Occipital lobe (tissue), 3 donors: ENCODE measurements at places on chromosomes 4 and X.

DNA sequence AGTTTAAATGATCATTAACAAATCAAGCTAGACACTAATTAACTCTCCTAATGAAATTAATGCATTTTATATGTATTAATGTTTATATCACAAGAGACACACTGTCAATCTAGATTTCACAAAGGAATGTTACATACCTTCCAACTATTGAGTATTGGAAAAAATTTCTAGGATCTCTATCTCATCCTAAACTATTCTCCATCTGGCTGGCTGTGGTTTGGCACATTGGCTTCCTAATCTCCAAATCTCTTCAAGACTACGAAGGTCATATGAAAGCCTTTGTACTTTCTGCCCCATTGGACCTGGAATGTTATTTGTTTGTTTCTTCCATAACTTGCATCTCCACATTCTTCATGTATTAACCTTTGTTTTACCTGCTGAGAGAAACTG lies 1160.0 kb downstream of the ADGRL3 start:
- DNase-seq, result no peak

DNA sequence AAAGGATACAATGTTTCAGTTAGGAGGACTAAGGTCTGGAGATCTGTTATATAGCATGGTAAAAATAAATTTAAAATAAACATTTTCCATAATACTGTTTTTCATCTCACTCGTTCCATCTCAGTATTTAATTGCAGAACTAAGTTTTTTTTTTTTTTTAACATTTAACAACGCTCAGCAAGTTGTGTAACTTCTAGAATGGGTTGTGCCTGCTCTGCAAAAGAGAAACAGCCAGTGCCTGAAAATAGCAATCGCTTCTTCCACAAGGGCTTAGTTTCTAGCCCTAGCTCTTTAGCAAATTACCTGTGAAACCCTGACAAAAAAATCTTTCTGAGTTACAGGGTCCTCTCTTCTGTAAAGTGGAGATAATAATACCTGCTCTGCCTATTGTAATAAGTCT lies 41.9 kb downstream of the CNGA1 start:
- no peak for DNase-seq

DNA sequence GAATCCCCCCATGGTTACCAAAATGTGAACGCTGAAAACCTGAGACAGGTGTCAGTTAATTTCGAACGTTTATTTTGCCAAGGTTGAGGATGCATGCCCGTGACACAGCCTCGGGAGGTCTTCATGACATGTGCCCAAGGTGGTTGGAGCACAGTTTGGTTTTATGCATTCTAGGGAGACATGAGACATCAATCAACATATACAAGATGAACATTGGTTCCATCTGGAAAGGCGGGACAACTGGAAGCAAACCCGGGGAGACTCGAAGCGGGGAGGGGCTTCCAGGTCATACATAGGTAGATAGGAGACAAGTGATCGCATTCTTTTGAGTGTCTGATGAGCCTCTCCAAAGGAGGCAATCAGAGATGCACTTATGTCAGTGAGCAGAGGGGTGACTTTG lies 11.0 kb upstream of the SH3BP2 start:
- DNase-seq, result no peak

DNA sequence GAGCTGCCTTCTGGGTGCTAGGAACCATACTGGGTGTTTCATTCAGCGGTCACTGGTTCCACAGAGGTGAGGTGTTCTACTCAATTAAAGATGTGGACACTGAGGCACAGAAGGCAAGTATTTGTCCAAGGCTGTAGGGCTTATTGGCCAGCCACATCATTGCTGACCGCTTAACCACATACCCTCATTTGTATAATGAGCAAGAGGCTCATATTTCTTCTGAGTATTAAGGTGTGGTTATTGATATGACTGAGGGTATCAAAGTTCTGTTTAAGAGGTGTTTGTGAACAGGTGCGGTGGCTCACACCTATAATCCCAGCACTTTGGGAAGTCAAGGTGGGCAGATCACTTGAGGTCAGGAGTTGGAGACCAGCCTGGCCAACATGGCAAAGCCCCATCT lies 14.3 kb downstream of the RNF4 start:
- DNase-seq, result no peak

- no peak for DNase-seq
These were observed 427.7 kb upstream of the MAGEB2 start for GRCh38 chrX:29787656-29788055.

- DNase-seq, result no peak
These were observed 5.8 kb downstream of the ANOS1 start for GRCh38 chrX:8726031-8726652.

GRCh38 chr4:102064747-102065442 lies 274.4 kb downstream of the BANK1 start:
- DNase-seq, result no peak

GRCh38 chr4:158219623-158220022 lies 9.3 kb downstream of the TMEM144 start:
- no peak for DNase-seq

GRCh38 chr4:79947386-79947785 lies 125.6 kb downstream of the ANTXR2 start:
- no peak for DNase-seq

DNA sequence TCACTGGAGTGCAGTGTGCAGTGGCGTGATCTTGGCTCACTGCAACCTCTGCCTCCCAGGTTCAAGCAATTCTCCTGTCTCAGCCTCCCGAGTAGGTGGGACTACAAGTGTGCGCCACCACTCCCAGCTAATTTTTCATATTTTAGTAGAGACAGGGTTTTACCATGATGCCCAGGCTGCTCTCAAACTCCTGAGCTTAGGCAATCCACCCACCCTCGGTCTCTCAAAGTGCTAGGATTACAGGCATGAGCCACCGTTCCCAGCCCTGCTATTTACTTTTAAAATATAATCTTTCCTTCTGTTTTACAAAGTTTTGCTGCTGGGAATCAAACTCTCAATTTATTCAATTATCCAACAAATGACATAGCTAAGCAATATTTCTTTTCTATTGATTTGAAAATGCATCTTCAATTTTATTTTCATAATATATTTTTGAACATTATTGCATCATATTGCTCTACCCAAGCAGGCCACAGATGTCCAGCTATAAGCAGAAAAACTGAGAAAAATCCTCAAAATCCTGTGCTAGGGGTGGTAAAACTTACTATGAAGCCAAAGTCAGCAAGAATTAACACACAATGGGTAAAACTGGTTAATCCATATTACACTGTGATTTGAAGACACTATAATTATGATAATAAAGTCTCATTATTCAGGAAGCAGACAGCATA lies 5.2 kb downstream of the TIFA start:
- DNase-seq, result no peak

DNA sequence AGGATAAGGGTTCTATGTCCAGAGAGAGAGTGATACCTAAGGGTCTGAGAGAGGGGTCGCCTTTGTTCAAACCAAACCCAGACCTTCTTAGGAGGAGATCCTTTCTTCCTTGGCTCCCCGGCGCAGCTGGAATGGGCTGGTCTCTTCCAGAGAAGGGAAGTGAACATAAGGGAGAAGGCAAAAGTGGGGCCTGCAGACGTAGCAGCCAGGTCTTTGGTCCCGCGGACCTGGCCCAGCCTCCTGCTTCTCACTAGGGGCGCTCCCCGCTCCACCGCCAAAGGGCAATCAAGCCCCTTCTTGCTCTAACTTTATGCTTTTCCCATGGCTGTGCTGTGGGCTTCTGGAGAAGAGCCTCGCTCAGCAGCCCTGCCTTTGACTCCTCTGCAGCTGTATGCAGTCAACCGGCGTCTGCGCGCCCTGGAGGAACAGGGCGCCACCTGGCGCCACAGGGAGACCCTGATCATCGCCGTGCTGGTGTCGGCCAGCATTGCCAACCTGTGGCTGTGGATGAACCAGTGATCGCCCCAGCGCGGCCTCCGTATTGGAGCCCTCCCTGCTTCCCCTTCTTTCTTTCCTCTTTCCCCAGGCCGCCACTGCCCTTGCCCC lies 6.5 kb downstream of the FATE1 start:
- no peak for DNase-seq

GRCh38 chr4:22850630-22851029 lies 157.9 kb downstream of the GBA3 start:
- DNase-seq, result no peak

- no peak for DNase-seq
These were observed 213.3 kb downstream of the GLUD2 start for GRCh38 chrX:121260596-121261240.

GRCh38 chr4:41746025-41746439 lies 2.5 kb downstream of the PHOX2B start:
- no peak for DNase-seq

GRCh38 chr4:25862411-25863346 lies at the start of gene SEL1L3:
SEL1L3 (minus strand) TSS chr4:25862988; CDS start chr4:25862836, 152 bp downstream.
- DNase-seq, result no peak

DNA sequence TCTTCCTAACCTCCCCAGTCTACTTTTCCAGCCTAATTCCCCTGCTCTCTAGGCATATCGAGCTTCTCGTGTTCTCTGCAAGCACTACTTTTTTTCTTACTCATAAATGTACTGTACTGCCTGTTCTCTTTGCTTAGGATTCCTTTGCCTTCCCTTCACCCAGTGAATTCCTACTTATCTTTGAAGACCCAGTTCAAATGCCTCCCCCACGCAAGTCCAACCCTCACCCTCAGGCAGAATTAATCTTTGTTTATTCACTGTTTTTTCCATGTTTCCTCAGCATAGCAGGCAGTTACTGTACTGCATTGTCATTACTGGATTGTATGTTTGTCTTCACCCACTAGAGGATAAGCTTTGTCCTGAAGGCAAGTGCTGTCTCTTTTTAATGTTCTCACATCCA lies 287.7 kb downstream of the BMPR1B start:
- no peak for DNase-seq

GRCh38 chr4:156132196-156132595 lies 178.5 kb upstream of the CTSO start:
- DNase-seq, result no peak

GRCh38 chrX:53458082-53458481 lies 23.9 kb upstream of the HSD17B10 start:
- no peak for DNase-seq

- DNase-seq, result no peak
These were observed 97.2 kb downstream of the ANXA3 start for GRCh38 chr4:78648640-78649363.

DNA sequence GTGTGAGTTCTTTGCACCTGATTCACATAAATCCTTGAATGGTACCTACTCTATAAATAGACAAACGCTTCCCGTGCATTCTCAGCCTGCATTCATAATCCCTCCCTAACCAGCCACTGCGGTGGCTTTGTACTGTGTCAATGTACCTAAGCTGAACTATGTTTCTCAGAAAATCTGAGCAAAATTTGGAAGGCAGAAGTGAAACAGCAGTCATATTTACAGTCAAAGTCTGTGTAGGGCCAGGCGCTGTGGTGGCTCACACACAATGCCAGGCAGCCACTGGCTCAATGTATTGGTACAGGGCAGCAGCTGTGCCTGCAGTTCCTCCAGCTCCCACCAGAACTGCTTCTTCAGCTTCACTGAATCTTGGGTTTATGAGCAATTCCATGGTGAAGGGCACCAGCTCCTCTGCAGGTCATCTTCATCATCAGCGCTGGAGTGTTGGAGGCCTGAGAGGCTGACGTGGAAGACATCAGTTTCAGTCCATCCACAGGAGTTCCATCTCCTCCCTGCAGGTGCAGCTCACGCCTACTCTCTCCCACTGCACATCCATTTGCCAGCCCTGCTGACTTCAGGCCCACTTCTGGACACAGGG lies 32.3 kb upstream of the IRF2 start:
- no peak for DNase-seq

DNA sequence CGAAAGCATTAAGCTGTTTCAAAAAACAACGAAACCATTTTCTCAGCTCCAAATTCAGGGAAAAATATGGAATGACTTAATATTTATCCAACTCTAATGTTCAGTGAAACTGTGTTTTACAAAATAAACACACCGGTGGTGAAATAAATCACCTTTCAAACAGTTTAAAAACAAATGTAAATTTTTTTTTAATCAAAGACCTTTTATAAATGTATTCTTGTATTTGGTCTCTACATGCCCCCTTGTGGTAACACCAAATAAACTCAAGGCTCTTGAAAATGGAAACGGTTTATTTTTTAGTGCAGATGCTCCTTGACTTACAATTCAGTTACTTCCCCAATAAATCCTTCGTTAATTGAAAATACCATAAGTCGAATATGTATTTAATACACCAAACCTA lies 45.8 kb upstream of the ITM2A start:
- DNase-seq, result no peak

GRCh38 chrX:531611-531936 lies 99.0 kb upstream of the SHOX start:
- no peak for DNase-seq

GRCh38 chr4:33924811-33925210 lies 2319.5 kb downstream of the ARAP2 start:
- DNase-seq, result no peak

DNA sequence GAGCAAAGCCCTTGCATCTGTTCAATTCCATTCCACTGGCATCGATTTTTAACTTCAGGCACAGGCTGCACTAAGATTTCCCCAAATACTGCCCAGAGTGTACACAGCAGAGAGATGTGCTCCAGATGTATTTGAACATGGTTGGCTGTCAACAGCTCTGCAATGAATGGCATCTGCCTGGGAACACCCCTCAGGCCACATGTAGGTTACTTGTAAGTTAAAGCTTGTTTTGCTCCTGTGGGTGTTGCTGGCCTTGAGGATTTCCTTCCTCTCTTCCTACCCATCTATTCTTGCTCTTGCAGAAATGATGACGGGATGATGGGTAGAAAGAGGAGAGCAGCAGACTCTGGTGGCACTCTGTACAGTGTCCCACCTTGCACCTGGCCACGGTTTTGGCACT lies 69.3 kb upstream of the HELT start:
- no peak for DNase-seq

DNA sequence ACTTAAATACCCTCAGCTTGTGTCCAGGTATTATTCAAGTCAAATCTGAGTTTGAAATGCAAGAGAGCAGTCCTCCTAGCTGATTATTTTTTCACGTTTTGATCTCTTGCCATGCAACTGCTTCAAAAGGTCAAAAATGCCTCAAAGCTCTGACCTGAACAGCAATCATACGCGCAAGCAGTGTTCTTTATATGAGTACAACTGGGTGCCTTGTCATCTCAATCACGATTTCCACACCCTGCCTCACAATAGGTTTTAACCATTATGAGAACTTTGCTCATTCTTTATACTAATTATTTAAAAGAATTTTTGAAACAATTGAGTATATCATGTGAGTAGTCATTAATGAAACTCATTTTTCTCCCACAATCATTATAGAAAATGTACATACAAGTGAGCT lies 649.1 kb downstream of the DMD start:
- no peak for DNase-seq

DNA sequence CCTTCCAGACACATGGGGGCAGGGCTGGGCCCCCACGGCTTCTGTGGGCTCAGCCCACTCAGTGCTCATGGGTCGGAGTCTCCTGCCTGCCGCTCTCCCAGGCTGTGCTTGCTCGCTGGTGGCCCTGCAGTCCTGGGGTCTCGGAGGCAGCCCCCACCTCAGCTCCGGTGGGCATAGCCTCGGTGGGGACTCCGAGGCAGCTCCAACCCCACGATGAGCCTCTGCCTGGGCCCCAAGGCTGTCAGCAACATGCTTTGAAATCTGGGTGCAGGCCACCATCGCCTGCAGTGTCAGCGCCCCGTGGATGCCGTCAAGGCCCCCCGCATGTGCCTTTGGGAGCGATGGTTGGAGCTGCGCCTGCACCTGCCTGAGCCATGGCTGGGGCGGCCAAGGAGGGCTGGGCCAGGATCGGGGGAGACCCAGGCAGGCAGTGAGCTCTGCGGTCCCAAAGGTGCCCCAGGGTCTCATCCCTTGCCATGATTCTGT lies 30.2 kb upstream of the SPON2 start:
- no peak for DNase-seq
